Foreskin fibroblast (primary cell): ENCODE measurements at places on chromosomes 4 and X.
A peak's percentile ranks its signal among the peaks of the same experiment; 100 is the strongest.

GRCh38 chr4:125642645-125643044, 327.9 kb downstream of the FAT4 start:
- no peak for DNase-seq

GRCh38 chr4:98505992-98506391, 152.4 kb downstream of the TSPAN5 start:
- no peak for DNase-seq

DNA sequence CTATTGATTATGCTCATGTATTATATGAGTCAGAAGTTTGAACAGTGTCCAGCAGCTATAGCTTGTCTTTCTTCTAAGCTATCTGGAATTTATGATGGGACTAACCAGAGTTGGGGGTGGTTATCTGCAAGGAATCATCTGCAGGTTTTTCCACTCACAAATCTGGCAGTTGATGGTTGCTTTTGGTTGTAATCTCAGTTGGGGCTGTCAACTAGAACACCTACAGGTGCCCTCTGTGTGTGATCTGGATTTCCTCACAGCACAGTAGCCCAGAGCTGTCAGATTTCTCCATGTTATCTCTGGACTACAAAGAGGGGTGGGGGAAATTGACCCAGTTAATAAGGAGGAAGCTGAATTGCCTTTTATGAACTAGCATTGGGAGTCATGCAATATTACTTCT, 51.4 kb upstream of the MAP9 start:
- no peak for DNase-seq

DNA sequence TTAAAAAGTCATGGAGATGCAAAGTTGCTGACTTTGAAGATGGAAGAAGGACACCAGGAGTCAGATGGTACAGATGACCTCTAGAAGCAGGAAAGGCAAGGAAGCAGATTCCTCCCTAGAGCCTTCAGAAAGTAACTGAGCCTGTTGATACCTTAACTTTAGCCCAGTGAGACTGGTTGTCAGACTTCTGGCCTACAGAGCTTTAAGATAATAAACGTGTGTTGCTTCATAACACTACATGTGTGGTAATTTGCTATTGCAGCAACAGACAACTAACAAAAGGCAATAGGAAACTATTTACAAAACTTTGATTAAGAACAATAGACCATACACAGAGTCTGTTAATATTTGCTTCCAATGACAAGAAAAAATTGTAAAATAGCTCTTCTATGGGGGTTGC, 102.0 kb upstream of the USP38 start:
- no peak for DNase-seq

GRCh38 chr4:100017637-100018310, 67.7 kb upstream of the H2AZ1 start:
- DNase-seq, result no peak

GRCh38 chr4:4794421-4794820, 65.0 kb upstream of the MSX1 start:
- DNase-seq, result no peak

DNA sequence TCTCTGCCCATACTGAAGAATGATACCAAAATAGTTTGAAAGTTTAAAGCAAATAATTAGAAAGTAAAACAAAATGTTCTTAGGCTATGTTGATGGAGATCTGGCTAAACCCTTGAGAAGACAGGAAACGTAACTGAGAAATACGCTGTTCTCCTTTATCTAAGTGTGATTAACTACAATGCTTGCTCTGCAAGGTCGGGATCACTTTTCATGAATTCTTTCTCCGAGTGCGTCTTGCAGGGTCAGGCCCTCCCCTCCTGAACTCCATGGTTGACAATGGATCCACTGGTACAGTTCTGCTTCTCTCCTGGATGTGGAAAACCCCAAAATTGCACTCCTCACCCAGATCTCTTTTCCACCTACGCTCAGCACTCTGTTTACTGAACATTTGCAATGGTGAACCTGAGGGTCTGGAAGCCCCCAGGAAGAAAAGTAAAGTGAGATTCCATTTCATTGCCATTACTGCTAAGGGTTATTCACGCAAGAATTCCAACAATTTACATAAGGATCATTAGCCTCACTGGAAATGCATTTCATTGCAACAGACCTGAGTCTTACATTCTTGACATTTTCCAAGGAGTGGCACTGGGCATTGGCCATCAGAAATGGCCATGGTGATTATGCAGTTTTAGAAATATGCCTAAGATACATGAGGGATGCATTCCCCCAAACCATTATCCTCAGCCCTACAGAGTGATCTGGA, 24.6 kb upstream of the WWC2 start:
- peak; percentile 12 for DNase-seq

DNA sequence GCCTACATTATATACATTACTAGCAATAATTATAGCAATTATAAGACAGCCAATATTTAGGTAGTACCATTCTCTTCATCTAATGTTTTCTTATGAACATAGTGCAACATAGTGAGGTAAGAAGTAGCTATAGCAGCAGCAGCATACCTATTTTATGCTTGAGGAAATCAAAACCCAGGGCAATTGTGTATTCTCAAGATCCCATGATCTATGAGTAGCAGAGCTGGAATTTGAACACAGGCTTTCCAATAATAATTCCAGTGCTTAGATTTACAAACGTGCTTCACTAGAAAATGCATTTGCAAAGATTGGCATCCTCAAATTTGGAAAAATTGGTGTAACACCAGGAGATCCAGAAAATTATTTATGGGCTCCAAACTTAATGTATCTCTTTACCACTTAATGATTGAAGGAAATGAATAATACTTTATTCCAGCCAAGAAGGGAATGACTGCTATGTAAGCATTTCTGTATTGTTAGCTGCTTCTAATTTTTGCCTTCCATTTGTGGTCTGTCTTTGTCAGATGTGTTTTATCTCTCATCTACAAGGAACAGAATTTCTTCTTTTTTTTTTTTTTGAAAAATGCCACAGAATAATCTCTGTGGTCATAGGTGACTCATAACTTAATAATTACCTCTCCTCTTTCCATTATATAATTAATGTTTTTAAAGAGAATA, 451.1 kb downstream of the ARAP2 start:
- no peak for DNase-seq

DNA sequence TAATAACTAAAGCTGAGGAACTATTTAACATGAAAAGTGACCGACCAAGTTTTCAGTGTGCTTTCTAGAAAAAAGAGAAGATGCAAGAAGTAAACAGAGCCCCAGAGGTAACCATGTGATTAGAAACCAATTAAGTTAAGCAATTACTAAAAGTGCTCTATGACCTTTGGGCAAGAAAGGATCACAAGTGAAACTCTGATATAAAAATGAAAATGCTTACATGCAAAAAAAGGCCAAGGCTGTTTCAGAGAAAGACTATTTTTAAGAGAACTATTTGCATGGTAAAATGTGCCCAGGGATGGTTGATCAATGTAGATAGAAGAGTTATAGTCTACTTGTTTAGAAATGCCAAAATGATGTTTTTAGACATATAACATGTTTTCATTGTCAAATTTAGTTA, 22.0 kb downstream of the KLHL15 start:
- DNase-seq, result no peak

DNA sequence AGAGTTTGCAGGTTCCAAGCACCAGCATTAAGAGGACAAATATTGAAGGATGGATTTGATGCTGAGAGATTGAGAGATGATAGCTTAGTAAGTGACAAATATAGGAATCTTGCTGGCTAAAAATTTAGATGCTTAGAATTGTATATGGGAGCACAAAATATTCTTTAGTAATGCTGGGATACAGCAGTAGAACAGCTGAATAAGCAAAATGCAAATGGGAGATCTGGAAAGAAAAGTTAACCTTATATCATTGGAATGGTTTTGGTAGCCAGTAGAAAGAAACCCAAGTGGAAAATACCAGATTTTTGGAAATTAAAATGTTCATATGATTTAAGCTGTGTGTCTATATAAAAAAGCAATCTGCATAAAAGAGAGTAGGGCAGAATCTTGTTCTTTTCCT, 308.6 kb upstream of the CPEB2 start:
- DNase-seq, result no peak

DNA sequence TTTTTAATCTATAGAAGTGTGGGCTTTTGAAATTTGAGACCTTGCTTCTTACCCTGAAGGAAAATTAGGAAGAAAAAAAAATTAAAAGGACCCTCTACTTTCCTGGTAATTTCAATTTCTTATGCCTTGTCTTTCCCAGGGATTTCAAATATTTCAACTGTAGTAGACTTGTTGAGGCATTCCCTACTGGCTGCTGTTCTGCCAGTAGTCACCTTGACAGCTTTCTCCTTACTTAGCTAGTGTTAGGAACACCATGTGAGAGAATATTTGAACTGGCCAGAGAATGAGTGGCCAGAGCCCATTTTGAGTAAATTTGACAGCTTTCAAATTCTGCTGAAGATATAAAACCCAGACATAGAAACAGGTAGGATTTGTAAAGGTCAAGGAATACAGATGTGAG, 24.0 kb upstream of the GBA3 start:
- no peak for DNase-seq

DNA sequence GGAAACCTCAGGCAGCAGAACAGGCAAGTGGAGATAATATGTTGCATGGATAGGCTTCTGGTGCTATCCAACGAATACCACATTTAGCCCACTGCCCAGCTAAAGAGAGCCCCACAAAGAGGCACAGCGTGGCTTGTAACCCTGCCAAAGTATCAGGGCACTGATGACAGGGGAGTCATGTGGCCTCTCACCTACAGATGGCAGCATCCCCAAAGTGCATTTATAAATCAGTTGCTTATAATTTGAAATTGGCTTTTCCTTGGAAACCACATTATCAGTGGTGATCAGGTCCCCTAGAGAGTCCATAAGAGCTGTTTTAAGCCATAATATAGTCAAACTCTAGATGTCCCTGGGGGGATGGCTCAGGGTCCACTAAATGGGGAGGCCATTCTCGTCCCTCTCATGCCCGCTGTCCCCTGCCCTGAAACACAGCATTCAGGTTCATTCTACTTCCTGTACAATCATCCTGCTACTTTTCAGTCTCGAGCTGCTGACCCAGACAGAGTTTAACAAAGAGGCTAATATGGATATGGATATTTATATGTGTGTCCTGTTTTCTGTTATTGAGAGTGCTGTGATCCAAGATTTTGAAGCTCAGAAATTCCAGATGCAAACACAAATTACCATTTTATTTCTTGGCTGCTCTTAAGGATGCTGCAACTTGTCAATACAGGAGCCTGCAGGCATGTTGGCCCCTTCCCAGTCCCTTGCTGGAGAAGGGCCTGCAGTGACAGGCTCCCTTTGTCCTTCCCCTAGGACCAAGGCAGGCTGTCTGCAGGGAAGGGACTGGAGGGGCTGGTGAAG, 28.5 kb downstream of the SRPX start:
- DNase-seq, result no peak

DNA sequence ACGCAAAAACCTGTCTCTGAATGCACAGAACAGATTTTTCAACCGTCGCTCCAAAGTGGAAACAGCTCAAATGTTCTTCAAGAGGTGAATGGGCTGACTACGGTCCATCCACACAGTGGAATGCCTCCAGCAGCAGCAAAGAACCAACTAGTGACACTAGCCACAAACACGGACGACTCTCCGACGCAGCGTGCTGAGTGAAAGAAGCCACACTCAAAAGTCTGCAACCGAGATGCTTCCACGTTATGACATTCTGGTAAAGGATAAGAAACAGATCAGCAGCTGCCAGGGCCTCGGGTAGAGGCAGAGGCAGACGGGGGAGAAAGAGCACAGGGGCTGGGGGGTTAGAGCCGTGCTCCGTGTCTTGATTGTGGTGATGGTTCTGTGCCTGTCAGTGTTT, 125.2 kb downstream of the AFAP1 start:
- no peak for DNase-seq

GRCh38 chr4:3875466-3875865, 109.3 kb downstream of the ADRA2C start:
- DNase-seq, result no peak

- no peak for DNase-seq
These were observed 69.2 kb downstream of the MID1IP1 start for GRCh38 chrX:38870361-38870895.

- no peak for DNase-seq
These were observed 20.4 kb downstream of the PRPS2 start for GRCh38 chrX:12811658-12812057.

GRCh38 chr4:148901075-148901705, 459.0 kb upstream of the NR3C2 start:
- DNase-seq, result no peak

GRCh38 chrX:97399400-97399799, 515.7 kb downstream of the RPA4 start:
- DNase-seq, result peak; percentile 66

DNA sequence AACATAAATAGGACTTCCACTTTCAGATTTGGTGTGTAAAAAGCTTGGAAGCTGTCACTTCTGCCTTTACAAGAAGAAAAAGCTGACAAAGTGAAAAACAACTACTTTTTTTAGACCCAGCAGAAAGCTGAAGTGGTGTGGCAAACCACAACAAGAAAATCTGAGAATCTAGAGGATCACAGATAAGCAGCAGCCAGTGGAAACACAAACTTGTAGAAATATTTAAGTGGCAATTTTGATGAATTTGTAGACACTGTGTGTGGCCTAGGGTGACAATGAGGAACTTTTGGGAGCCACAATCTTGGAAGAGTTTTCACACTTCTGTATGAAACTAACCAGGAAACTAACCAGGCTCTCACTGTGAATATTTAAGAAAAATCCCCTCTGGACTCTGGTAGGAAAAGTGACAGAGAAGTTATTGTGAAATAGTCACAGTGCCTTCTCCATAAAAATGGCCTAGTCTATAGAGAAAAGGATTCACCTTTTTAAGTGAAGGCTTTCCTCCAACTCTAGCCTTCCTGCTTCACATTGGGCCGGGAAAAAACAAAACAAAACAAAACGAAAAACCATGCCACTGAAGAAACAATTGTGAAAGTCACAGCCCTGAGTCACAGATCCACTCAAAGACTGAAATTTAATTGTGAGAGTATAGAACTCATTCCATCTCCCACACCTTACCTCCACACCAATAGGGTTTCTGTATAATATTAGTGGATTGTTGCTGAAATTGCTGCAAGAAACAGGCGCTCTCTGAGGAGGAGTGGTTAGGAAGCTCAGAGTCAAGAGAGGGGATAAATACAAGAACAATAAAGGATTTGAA, 26.7 kb upstream of the GUCY1A1 start:
- no peak for DNase-seq

DNA sequence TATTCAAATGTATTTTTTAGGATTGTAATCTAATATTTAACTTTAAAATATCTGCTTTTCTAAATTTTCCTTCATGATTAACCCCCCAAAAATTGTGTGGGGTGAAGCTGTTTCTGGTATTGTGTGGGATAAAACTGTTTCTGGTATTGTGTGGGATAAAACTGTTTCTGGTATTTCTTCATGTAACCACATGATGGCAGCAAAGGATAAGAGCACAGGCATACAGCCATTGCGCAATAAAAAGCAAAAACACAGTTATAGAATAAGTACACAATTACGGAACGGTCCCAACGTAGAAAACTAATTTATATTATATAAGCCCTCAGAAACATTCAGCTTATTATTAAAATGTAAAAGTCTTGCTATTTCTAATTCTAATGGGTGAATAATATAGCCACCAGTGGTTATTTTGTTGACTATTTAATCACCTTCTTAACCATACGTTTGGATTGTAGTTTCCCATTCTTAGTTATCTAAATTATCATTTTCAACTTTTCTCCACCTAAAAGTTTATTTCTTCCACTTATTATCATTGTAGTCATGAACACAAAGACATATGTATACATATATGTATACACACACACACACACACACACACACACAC, 333.9 kb upstream of the FSTL5 start:
- DNase-seq, result peak; percentile 6
